ENCODE measurements at places on chromosomes 3 and 15.
A peak's percentile ranks its signal among the peaks of the same experiment; 100 is the strongest.

DNA sequence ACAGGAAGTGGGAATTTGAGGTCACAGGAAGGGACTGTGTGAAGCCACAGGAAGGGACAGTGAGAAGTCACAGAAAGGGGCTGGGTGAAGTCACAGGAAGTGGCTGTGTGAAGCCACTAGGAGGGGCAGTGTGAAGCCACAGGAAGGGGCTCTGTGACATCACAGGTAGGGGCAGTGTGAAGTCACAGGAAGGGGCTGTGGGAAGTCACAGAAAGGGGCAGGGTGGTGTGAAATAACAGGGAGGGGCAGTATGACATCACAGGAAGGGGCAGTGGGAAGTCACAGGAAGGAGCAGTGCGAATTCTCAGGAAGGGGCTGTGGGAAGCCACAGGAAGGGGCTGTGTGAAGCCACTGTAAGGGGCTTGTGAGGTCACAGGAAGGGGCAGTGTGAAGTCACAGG, 35.8 kb downstream of the GASK1A start:
- no peak for DNase-seq

DNA sequence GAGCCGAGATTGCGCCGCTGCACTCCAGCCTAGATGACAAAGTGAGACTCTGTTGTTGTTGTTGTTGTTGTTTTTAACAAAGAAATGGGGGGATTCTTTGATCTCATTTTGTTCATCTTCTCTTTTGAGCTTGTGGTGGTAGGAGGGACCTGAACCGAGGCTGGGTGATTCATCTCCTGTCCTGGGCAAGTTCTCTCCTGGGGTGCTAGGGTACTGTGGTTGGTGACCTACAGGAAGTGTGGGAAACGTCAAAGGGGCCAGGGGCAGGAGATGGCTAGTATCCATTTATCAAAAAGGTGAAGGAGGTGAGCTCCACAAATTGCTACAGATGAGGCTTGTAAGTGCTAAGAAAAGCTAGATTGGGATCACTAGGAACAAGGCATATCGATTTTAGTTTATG, 14.3 kb downstream of the PPCDC start:
- no peak for DNase-seq

DNA sequence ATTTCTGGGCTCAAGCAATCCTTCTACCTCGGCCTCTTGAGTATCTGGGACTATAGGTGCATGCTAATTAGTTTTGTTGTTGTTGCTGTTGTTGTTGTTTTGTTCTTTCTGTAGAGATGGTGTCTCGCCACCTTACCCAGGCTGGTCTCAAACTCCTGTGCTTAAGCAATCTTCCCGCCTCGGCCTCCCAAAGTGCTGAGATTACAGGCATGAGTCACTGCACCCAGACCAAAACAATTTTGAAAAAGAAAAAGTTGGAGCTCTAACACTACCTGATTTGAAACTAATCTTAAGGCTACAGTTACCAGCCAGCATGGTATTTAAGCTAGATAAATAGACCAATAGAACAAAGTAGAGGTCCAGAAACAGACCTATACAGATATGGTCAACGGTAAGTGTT, 29.8 kb downstream of the KPNA1 start:
- DNase-seq = no peak

GRCh38 chr3:134618478-134619300, 32.1 kb downstream of the KY start:
- no peak for DNase-seq

GRCh38 chr3:76134166-76134565, 348.8 kb upstream of the ZNF717 start:
- DNase-seq = no peak

DNA sequence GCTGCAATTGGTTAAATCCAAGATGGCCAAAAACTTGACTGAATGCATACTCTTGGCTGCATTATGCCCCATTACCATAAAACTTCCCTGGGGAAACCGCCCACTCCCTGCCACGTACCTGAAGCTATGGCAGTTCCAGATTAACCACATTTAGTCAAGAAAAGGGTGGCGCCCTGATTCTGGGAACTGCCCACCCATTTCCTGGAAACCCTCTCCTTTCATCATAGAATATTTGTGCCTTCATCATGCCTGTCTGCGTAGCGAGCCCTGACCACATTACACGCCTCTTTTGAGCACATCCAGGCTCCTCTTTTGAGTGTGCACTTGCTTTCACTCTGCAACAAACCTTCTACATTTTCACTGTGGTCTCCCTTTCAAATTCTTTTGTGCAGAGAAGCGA, 5.2 kb downstream of the LINS1 start:
- no peak for DNase-seq

DNA sequence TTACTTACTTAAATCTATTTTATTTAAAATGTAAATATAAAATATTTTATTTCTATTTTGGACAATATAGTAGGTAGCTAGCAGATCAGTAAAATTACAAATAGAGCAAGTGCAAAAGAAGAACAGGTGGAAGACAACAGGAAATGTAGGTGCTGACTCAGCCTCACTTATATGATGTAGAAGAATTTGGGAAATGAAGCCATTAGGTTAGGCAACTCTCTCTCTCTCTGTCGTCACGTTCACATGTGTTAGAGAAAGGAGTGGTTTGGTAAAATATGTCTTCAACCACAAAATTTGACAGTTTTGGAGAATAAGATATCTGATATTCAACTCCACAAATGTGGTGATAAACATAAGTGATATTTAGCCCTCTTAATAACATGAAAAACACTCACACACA, 532.5 kb upstream of the KCNMB2 start:
- no peak for DNase-seq

- DNase-seq = no peak
Observed at GRCh38 chr15:92438471-92438870, 44.8 kb downstream of the ST8SIA2 start.

DNA sequence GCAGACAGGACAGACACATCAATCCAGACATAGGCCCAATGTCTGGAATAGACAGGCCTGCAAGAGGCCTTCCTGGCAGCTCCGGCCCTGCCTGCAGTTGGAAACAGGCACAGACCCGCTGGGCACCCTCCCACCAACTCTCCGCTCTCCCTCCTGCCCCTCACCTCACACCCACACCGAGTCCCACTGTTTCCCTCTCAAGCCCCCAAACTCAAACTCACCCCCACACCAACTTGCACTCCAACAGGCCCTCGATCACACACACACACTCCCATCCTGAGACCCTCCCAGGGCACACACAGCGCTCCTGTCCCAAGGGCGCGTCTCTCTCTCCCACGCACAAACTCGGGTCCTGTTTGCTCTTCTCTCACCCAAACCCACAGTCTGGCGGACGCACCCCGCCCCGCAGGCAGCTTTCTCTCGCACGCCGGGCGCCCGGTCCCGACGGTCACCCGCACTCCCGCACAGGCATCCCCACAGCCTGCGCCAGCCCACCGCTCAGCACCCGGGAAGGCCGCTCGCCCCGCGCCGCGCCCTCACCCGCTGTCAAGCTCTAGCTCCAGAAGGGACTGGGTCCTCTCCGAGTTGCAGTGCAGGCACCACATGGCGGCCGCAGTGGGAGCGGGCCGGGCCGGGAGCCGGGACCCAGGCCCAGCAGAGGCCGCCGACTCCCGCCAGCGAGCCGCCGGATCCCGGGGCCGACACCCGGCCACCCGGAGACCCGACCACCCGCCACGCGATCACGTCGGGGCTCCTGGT, 106.2 kb downstream of the IQSEC1 start:
- DNase-seq = no peak

DNA sequence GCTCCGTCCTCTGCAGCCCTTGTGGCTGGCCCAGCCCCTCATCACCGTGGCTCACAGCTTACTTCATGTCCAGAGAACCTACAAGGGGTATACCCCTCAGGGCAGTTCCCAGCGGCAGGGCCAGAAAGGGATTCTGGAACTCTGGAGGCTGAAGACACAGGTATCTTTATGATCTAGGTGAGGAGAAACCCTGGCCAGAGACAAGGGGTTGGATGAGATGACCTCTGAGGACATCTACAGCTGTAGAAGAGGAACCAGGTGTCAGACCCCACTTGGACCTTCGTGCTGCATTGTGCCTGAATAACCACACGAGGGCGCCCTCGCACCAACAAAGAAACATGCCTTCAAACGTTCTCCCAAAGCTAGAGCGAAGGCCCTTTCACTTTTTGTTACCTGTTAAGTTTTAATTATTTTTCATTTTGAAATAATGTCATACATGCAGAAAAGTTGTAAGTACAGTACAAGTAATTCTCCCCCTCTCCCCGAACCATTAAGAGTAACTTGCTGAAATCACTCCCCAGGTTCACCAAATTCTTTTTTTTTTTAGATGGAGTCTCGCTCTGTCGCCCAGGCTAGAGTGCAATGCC, 118.7 kb upstream of the SMAD3 start:
- DNase-seq = peak; percentile 71

- DNase-seq = peak; percentile 30
Observed at GRCh38 chr15:44194323-44195150, 534 bp downstream of the FRMD5 start.

- no peak for DNase-seq
Observed at GRCh38 chr3:82000773-82001172, 239.3 kb upstream of the GBE1 start.

GRCh38 chr15:31241888-31242522, 84.6 kb upstream of the KLF13 start:
- DNase-seq = no peak

- no peak for DNase-seq
Observed at GRCh38 chr3:175478301-175478700, 619.2 kb downstream of the NAALADL2 start.

- no peak for DNase-seq
Observed at GRCh38 chr3:195239121-195239520, 31.8 kb downstream of the XXYLT1 start.

DNA sequence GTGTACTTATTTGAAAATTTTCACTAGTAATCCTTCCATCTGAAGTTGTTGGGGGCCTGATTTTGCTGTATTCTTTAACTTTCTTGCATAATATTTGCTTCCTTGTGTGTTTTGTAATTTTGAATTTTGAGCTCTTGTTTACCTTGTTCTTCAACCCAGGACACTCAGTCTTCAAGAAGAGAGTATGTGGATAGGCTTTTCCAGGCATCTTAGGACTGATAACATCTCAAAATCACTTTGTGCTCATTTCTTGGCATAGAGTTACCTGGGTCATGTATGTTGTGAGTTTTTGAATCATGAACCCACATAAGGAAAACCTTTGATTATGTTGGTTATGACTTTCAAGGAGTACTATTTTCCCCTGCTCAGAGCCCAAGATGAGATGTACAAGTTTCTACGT, 13.4 kb downstream of the BTD start:
- no peak for DNase-seq

GRCh38 chr3:170205302-170205701, 16.9 kb upstream of the PRKCI start:
- no peak for DNase-seq

GRCh38 chr3:190825386-190826016, 37.0 kb downstream of the GMNC start:
- DNase-seq = no peak

- DNase-seq = no peak
Observed at GRCh38 chr15:88337993-88338392, 81.5 kb upstream of the NTRK3 start.

GRCh38 chr15:75452865-75453702, 1.6 kb upstream of the SIN3A start:
- DNase-seq = no peak

GRCh38 chr3:155792532-155792931, 13.5 kb downstream of the C3orf33 start:
- DNase-seq = no peak

DNA sequence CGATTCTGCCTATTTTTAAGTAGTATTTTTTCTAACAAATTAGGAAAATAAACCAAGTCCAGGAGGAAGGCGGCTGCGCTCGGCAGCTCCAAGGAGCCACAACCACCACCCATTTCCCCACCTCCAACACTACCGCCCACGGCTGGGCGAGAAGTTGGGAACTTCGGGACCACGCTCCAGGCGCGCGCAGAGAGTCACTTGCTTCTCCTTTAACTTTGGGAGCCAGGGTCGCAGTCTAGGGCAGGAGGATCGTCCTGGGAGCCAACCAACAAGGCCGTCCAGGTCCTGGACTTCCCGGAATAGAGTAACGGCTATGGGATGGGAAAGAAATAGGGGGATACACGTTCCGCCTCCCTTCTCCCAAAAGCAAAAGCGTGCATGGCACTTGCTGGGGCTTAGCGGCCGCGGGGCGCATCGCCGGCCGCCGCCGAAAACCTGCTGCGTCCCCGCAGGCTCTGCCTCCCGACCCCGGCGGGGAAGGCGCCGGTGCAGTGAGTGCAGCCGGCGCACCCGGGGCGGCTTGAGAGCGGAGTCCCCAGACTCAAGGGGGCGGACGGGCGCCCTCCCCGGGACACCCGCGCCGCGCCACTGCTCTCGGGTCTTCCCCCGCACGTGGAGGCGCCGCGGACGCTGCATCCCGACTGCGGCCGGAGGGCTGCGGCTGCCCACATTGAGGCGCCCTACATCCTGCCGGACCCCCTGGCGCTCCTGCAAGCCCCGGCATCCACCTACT, 699 bp downstream of the MEGF11 start:
- peak; percentile 64 for DNase-seq

GRCh38 chr3:22977650-22978289, 225.4 kb upstream of the UBE2E2 start:
- no peak for DNase-seq

DNA sequence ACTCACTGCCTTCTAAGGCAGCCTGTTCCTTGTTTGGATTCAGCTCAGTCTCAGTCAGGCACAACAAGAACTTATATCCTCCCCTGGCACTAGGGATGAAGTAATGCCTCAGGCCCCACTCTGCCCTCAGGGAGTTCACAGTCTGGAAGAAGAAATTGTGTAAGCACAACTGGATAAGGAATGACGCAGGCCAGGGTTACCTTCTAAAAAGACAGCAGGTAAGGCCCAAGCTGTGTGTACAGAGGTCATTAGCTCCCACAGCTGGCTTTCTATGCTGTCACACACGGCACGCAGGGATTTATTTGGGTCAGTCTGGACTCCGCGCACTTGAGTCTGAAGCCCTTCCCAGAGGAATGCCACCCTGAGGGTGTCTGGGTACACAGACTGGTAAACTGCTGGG, 82.9 kb downstream of the IQSEC1 start:
- no peak for DNase-seq

DNA sequence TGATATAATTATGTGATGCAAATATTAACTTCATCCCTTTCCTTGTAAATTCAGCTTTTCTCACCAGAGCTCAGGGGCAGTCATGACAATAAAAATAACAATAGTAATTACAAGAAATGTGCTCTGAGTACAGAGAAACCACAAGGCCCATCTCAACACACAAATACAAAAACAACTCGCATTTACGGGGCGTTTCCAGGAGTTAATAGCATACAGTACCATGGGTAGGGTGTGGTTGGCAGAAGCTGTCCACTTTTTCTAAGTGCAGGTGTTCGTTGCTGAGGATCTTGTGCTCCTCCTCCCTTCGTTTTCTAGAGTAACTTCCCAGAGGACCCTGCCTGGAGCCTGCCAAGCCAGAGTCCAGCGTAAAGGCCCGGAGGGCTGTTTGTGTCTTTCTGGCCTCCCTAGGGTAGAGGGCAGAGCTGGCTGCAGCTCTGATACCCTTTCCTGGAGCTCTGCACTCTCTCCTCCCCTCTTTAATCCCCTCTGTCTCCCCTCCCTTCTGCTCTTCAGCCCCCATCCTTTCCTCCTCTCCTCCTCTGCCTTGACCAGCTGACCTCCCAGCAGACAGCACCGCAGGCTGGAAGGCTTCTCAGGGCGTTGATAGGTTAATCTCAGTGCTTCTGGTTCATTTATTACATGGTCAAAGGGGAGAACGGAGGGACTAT, 11.4 kb downstream of the SEMA3G start:
- no peak for DNase-seq

GRCh38 chr3:95775486-95776094, 1038.8 kb upstream of the EPHA6 start:
- no peak for DNase-seq

All from GM12891 (cell line).